ENCODE measurements at places on chromosomes 4 and X. TPM values are rescaled to one million over a fixed set of nuclear protein-coding genes. Genes with fewer than 3 reads are reported as not detected.

DNA sequence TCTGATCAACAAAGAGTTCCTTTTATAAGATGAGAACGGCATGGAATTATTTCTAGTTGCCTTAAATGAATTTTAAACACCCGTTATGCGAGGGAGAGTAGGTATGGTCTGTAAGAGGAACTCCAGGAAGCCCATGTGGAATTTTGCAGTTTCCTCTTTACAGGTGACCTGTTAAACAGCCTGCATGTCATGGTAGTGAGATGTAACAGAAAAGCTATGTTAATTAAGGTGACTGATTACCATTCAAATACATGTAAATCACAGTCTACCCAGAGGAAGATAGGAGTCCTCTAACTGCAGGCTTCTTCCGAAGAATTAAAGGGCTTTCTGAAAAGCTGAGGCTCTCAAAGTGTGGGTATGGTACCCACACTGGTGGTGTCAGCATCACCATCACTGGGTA lies 163.6 kb downstream of the CBR4 start:
- H3K27me3 ChIP-seq: no peaks in the 10 kb centered on the region
- H3K27ac ChIP-seq: no peak overlapping the region
- no peak overlapping the region for H3K4me3 ChIP-seq
- no peaks in the 10 kb centered on the region for H3K36me3 ChIP-seq
- peaks cover 4% of the 10 kb centered on the region for H3K4me1 ChIP-seq
- no peak for DNase-seq

DNA sequence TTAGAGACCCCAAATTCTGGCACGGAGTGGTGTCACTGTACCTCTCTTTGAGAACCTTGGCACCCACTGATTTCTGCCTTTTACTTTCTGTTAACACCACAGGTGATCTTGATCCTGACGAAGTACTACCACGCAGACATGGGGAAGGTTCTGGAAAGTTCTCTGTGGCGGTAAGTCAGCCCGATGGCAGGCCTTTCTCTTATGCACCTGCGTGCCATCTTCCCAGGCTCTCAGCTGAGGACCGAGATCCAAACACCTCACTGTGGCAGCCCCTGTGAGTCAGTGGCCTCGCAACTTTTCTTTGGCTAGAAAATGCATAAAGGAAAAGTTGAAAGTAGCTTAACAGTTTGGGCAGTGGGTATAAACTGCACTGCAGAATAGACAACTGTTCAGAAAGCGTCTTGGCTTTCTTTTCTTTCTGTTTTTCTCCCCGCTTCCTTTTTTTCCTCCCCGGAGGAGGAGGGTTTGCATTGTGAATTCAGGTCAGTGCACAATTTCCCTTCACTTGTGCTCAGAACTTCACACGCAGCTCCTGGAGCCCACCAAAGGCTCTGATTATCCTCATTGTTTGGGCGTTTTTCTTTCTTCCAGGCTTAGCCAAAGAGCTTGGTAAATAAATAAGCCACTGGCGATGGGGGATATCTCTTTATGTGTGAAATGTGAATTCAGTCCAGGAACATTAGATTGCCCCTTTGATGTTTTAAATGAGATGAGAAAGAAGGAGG lies 38.4 kb downstream of the PSAPL1 start:
- H3K27ac ChIP-seq: no peak overlapping the region
- no peaks in the 10 kb centered on the region for H3K27me3 ChIP-seq
- no peak overlapping the region for H3K4me3 ChIP-seq
- H3K4me1 ChIP-seq: no peaks in the 10 kb centered on the region
- no peaks in the 10 kb centered on the region for H3K36me3 ChIP-seq

Gene NAT8L
- 3.3 TPM for total RNA-seq

DNA sequence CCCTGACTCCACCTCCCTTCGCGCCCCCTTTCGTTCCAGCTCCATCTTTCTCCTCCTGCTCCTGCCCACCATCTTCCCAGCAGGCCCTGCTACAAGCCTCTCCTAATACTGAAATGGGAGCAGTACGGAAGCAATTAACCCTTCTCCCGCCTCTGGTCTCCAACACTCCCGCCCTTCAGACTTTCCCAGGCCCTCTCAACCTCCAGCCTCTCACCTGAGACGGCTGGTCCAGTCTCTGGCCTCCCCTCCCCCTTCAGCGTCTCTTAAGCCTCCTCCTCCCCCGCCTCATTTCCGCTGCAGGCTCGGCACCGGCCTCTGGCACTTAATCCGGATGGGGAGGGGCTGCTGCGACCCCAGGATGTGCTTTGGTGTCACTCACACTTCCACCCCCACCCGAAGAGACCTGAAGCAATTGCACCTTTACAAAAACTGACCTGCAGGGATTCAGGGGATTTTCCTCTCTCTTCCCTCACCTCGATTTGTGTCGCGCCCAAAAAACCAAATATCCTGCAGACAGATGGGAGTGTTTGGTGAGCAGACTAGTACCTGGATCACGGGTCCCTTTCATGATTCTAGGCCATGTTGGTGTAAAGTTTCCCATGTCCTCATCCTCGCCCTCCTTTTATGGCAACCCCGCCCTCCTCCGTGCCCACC lies 657 bp downstream of the TCEAL8 start:
- peak overlapping the region; percentile 41 for H3K27ac ChIP-seq
- H3K4me1 ChIP-seq: peaks cover 3% of the 10 kb centered on the region
- DNase-seq: peak; percentile 47
- no peaks in the 10 kb centered on the region for H3K36me3 ChIP-seq
- H3K4me3 ChIP-seq: peak overlapping the region; percentile 53

Gene USP51
- 1.9 TPM for total RNA-seq

- no peaks in the 10 kb centered on the region for H3K27me3 ChIP-seq
- no peaks in the 10 kb centered on the region for H3K36me3 ChIP-seq
- H3K4me1 ChIP-seq: no peaks in the 10 kb centered on the region
- H3K4me3 ChIP-seq: no peak overlapping the region
- no peak overlapping the region for H3K27ac ChIP-seq
- DNase-seq: no peak
Observed at GRCh38 chr4:154478547-154478946, 13.1 kb downstream of the DCHS2 start.

- H3K4me1 ChIP-seq: no peaks in the 10 kb centered on the region
- H3K27me3 ChIP-seq: no peaks in the 10 kb centered on the region
- peak; percentile 59 for DNase-seq
- no peak overlapping the region for H3K27ac ChIP-seq
- no peaks in the 10 kb centered on the region for H3K36me3 ChIP-seq
Observed at GRCh38 chr4:64430933-64431332, 21.7 kb upstream of the TECRL start.

DNA sequence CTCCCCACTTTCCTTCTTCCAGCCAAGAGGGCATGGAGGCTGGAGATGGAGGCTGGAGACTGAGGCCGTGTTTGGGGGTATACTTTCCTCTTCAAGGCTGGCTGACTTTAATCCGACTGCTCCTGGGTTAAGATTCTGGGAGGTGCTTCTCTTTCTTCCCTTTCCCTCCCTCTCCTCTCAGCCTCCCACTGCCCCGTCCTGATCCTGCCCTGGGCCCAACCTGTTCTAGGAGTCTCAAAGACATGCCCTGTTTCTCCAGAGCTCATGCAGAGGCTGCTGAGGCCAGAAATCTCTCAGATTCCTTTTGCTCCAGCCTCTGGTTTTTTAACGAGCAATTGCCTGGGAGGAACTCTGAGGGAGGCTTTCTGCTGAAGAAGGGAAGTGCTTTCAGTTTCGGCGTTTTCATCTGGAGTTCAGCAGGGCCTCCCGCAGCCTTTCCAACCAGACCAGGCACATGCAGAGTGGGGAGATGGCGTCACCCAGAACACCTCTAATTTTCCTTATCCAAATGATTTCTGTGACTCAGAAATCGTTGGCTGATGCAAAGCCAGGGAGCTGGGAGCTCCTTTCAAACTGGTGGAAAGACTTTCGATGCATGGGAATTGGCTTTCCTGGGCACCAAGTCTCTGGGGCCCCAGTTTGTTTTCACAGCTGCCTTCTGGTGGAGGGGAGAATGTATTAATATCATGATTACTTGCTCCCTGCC lies 34.5 kb upstream of the FAM9C start:
- H3K4me3 ChIP-seq: no peak overlapping the region
- no peak for DNase-seq
- H3K27me3 ChIP-seq: no peaks in the 10 kb centered on the region
- no peak overlapping the region for H3K27ac ChIP-seq

Gene EXOC1L
- total RNA-seq: not detected

DNA sequence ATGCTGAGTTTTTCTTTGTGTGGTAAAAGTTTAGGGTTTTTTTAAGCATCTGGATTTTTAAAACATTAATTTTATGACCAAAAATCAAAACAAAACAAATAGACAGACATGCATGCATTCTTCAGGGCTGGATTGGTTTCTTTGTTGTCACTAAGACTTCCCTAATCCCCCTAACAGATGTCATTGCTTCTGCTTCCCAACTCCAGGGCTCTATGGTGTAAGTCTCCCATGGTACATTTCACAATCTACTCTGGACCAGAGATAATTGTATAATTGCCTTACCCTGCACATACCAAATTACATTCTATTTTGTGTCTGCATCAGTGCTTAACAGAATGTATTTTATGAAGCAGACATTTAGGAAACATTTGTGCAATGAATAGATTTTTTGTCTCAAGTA lies 529.1 kb upstream of the SMIM31 start:
- DNase-seq: no peak
- H3K4me3 ChIP-seq: no peak overlapping the region
- H3K27me3 ChIP-seq: no peaks in the 10 kb centered on the region
- H3K4me1 ChIP-seq: no peaks in the 10 kb centered on the region
- no peaks in the 10 kb centered on the region for H3K36me3 ChIP-seq
- H3K27ac ChIP-seq: no peak overlapping the region

- H3K4me3 ChIP-seq: no peak overlapping the region
- no peak overlapping the region for H3K27ac ChIP-seq
- H3K36me3 ChIP-seq: no peaks in the 10 kb centered on the region
- no peaks in the 10 kb centered on the region for H3K4me1 ChIP-seq
- peaks cover 5% of the 10 kb centered on the region for H3K27me3 ChIP-seq
Observed at GRCh38 chrX:9676738-9677097, 88.9 kb downstream of the GPR143 start.

Gene TCP11X2
- not detected for total RNA-seq
